Activated naive CD4-positive, alpha-beta T cell treated with anti-CD3 and anti-CD28 coated beads, Interleukin-2, amount 50 U/mL, for 16 hours (primary cell): ENCODE measurements at places on chromosomes 6 and 20.

DNA sequence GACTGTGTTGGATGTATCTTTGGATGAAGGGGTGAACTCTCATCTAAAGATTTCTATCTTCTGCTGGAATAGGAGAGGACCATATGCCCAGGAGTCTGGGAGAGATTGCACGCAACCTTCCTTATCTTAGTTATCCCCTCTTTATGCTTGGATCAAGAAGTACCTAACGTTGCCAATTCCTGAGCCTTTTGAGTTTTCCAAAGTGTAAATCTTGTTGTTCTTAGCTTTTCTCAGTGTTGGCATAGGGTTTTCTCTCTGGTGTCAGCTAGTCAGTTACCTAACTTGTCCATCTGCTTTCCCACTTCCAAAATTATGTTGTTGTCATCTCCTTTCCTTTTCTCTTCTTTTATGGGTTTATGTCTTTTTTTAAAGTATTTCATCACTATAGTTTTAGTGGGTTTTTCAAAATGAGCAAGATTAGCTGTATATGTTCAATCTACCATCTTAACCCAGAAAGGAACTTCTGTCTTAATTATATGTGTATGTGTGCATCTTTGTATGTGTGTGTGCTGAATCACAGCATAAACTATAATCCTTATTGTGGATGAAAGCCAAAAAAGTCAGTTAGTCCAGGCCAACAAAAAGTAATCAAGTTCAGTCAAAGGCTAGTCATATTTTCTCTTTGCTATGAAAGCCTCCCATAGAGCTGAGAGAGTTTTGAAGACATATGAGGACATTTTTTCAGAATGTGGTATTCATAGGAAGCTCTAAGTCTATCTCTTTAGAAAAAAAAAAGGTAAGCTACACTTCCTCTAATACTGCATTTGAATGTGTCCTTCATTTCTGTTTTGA, 72.1 kb downstream of the KHDC1L start:
- DNase-seq = no peak

DNA sequence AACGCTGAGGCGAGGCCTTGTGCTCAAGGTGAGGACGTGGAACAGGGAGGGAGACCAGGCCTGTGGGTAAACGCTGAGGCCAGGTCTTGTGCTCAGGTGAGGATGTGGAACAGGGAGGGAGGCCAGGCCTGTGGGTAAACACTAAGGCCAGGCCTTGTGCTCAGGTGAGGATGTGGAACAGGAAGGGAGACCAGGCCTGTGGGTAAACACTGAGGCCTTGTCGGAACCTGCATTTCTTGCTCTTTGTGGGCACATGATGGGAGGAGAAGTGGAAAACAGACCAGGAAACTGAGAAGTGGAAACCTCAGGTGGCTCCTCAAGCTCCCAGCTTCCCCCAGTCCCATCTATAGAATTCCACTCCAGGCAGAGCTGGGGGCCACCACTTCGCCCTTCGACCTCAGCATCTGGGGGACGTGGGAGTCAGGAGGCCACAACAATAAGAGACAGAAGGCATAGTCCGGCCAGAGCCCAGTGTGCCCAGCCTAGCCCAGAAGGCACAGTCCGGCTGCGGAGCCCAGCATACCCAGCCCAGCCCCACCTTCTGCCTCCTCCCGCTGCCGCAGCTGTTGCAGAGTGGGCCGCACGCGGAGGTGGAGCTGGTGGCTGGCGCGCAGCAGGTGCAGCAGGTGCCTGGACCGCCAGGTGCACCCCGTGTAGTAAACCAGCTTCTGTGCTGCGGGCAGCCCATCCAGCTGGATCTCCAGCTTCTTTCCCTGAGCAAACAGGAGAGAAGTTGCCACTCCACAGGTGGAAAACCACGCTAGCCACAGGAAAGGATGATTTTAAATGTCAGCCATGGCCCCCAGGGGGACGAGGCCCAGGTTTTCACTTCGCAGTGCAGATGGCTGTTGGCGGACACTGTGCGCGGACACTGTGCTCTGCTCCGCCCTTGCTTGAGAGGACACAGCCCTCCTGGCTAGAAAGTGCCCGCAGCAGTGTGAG, 17.5 kb downstream of the FRMD1 start:
- DNase-seq = no peak

DNA sequence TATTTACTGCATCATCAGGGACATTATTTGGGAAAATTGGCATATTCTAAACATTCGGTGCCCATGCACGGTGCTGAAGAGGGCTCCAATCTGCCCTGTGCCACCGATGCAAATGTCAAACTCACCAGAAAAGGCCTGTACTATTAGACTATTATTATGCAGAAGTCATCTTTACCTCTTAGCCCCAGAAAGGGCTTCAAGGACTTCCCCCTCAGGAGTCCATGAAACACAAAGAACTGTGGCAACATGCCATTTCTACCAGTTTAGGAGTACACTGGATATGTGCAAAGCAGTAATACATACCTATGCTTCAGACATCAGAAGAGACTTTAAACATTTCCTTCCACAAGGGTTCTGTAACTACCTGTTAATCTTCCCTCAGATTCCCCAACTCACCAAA, 8.6 kb downstream of the DIDO1 start:
- DNase-seq = no peak

GRCh38 chr6:6002005-6002847, 4.5 kb downstream of the NRN1 start:
- no peak for DNase-seq

GRCh38 chr20:41133709-41134361, 3.5 kb upstream of the PLCG1 start:
- DNase-seq = peak; percentile 58

- no peak for DNase-seq
Observed at GRCh38 chr6:144036064-144036834, 28.2 kb upstream of the PLAGL1 start.

DNA sequence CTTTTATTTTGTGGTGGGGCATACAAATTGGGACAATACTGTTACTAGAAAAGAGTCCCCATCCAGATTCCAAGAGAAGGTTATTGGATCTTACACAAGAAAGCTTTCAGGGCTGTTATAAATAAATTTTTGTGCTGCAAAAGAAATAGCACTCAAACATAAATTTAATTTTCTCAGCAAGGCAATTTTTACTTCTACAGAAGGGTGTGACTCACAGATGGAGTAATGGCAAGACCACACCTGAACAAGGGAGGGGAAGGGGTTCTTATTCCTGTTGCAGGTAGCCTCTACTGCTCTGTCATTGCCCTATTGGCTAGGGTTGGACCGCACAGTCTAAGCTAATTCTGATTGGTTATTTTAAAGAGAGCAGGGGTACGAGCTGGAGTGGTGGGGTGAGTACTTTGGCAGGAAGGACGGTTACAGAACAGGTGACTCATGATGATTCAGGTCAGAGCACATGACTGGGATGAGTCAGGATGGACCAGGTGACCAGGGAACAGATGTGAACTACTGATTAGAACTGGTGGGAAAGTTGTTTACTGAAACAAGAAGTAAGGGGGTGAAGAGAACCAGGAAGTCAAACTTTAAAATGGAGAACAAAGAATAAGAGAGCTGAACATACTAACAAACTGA, 41.1 kb downstream of the CNR1 start:
- DNase-seq = no peak

DNA sequence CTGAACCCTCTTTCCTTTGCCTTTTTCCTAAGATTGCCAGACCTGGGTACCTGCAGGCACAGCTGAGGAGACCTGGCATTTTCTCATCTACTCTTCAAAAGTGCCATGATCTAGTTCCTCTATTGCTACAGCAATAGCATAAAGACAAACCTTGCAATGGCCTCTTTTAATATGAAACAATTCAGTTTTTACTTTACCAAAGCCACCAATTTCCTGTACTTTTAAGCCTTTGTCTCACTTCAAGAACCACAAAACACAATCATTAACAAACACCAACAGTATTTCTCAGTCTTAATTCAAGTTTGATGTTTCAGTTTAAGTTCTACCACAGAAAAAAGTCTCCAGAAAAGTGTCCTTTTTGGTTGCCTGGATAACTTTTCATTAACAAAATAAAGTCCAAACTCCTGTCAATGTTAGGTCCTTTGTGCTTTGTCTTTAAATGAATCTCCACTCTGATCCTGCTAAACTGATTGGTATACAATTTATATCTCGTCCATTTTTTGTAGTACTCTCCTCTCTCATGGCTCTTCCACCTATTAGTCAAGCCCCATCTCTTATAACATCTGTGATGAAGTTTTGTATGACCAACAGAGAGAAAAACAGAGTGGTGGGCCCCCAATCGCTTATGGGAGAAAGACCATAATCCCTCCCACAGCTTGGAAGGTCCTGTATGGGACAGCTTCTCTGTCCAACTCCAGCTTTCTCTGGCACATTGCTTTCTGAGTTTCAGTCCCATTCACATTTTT, 50.5 kb upstream of the THEMIS start:
- DNase-seq = no peak

GRCh38 chr6:95309545-95309944, 267.8 kb upstream of the MANEA start:
- DNase-seq = no peak

GRCh38 chr6:79076160-79076559, 1.9 kb downstream of the PHIP start:
- no peak for DNase-seq

DNA sequence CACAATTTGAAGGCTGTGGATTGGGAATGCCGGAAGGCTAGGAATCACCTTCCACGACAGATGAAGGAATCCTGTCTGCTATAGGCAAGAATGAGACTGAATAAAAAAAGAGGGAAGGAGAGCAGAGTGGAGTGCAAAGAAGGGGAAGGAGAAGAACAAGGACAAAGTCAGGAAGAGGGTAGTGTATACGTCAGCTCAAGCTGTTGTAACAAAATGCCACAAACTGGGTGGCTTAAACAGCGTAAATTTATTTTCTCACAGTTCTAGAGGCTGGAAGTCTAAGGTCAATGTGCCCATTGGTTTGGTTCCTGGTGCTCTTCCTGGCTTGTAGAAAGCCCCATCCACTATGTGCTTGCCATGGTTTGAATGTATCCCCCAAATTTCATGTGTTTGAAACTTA, 104.5 kb downstream of the TTLL2 start:
- DNase-seq = no peak

DNA sequence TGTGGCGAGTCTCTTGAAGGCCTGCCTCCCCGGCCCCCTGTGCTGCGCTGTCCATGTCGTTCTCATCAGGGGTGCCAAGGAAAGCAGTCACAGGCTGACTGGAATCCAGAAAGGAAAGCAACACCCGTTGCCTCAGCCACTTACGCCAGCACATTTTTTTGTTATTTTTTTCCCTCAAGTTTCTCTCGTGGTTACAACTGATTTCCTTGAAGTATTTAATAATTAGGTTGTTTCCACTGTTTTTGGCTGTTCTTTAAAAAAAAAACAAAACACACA, 17.9 kb upstream of the SLC22A1 start:
- no peak for DNase-seq

GRCh38 chr6:6872459-6873344, 235.1 kb upstream of the RREB1 start:
- no peak for DNase-seq

DNA sequence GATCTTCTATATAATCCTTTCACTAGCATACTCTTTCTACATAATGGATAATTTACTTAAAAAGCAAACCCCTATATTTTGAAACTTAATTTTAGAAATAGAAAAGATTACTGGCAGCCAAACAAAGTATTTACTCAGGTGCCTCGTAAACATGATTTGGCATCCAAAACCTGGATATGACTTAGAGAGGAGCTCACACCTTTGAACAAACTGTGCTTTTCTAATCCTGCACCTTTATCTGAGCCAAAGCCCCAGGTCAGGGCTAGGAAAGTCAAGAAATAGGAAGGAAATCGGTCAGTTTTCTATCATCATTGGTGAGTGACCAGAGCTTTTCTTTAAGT, 170.9 kb downstream of the PHF3 start:
- no peak for DNase-seq

DNA sequence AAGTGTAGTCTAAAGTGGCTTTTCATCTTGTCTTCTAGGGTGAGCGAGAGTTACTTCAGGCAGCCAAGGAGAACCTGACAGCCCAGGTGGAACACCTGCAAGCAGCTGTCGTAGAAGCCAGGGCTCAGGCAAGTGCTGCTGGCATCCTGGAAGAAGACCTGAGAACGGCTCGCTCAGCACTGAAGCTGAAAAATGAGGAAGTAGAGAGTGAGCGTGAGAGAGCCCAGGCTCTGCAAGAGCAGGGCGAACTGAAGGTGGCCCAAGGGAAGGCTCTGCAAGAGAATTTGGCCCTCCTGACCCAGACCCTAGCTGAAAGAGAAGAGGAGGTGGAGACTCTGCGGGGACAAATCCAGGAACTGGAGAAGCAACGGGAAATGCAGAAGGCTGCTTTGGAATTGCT, 27.1 kb downstream of the C20orf173 start:
- DNase-seq = no peak

DNA sequence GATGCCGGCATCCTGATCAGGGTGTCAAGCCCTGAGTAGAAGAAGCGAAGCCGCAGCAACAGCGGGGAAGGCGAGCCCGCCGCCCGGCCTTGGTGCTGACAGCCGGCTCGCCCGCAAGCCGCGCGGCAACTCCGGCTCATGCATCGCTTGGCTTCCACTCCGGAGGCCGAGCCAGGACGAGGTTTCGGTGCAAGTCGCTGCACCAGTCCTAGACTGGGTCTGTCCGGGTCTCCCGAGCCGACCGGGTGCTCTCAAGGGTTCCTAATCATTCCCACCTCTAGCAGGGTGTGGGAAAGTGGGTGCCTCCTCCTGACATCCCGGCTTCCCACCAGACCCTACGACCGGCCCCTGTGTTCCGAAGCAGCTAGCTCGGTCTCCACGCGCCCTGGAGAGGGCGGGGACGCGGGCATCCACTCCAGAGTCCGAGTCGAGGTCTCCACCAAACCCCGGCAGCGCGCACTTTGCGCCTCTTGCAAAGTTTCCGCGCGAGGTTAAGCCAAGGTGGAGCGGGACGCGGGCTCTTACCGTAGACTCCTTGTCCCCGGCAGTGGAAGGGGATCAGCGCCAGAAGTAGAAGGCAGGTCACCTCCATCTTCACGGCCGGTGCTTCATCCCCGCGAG, 1.4 kb downstream of the MDGA1 start:
- peak; percentile 33 for DNase-seq

DNA sequence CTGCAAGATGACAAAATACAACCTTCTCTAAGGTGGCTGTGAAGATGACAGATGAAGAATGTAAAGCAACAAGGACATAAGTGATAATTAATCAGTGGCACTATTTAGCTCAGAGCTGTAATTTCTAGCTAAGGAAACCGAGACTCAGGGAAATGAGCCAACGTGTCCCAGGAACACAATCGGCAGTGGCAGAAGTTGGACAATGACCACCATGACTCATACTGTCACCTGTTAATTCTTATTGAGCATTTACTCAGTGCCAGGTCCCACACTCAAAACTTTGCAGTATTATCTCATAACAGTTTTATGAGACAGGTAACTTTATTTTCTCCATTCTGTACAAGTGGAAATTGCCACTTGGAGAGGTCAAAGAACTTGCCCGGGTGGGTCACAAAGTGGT, 55.8 kb downstream of the LAMA4 start:
- no peak for DNase-seq

DNA sequence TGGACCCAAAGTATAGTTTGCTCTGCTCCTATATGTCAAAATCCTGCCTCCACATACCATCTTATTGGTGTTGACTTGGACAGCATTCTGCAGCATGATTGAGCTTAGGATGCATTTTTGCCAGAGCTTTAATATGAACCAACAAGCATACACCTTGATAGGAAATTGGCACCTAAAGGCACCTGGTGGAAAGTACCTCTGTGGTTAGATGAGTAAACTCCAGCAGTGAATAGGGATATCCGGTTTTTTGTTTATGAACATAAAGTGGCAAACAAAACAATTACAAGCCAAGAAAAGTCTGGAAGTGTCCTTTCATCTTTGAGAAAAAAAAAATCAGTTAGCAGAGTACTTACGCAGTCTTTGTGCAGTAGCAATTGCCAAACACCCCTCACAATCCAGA, 6.2 kb upstream of the CYP24A1 start:
- DNase-seq = no peak
